ENCODE measurements at places on chromosomes 2 and 18.
A peak's percentile ranks its signal among the peaks of the same experiment; 100 is the strongest.

DNA sequence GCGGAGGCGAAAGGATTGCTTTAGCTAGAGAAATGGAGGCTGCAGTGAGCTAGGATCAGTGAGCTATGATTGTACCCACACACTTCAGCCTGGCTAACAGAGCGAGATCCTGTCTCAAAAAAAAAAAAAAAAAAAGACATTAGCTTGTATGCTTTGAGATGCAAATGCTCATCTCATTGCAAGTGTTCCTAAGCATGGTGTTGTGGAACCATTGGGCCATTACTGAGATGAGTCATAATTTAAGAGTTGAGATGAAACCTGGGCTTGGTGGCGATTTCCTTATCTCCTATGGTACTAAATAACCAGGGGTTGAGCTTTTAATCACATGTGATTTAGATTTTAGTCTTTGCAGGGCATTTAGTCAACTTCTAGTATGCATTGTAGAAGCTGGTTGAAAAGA lies 2.2 kb downstream of the PLEKHA3 start:
- no peak for DNase-seq

DNA sequence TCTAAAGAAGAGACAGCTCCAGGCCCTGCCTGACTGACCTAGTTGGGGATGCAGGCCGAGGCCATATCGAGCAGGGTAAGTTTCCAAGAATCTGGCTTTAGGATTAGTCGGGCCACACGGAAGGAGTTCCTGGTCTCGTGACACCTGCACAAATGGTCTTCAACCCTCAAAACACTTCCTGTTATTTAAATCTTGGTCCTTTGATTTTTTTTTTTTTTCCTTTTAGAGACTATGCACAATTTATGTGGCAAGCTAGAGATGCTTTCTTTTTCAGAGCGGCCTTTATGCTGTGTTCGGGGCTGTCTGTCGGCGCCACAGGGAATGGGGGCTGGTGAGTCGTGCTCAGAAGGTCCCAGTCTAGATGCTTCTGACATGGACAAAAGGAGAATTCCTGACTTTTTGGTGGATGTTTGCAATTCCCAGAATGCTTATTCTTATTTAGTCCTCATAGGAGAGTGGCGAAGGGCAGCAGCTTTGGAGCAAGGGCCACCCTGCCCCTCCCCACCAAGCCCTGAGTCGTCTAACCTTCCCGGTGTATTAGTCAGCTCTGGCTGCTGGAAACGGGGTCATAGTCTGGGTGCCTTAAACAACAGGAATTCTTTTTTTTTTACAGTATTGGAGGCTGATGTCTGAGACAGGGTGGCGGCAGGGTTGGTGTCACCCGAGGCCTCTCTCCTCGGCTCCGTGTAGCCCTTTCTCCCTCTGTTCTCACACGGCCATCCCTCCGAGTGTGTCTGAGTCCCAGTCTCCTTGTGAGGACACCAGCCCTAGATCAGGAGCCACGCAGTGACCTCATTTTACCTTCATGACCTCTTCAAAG lies 27.4 kb downstream of the HPCAL1 start:
- DNase-seq, result no peak

- DNase-seq, result no peak
Observed at GRCh38 chr2:6957910-6958615, 40.9 kb downstream of the RNF144A start.

- no peak for DNase-seq
Observed at GRCh38 chr2:1538663-1539062, 125.4 kb downstream of the TPO start.

- DNase-seq, result peak; percentile 94
Observed at GRCh38 chr2:27078267-27079194, at the start of gene EMILIN1. Gene EMILIN1, plus strand, starts transcription at chr2:27078615. Its CDS starts 451 bp downstream, at chr2:27079066.

DNA sequence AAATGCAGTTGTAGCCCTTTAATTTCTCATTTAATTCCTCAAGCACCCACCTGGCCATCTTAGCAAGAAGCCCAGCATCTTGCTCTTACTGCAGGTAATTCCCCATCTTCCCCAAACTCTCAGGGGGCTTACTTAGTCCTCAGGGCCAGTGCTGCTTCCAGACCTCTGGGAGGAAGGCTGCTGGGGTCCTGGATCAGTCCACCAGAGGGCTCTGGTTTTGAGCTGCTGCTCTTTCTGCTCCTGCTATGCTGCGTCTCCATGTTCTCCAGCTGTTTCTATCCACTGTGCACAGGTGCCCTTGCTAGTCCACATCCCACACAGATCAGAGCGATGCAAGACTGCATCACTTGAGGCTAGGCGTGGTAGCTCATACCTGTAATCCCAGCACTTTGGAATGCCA lies 34.5 kb upstream of the TMEM87B start:
- DNase-seq, result no peak

DNA sequence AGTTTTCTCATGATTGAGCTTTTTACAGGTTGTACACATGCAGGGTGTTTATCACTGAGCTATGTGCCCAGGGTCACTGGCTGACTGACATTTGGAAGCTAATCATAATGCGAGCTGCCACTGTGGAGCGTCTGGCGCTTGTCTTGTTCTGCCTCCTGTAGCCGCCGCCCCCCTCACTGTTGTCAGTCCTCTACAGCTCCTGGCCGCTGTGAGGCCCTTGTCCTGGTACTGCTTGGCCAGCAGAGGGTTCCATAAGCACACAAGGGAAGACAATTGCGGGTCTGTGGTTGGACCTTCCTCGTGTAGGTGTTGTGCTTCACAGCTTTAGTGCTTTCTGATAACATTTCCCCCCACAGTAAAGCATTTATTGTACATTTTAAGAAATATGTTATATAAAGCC lies 105.6 kb upstream of the LDLRAD4 start:
- DNase-seq, result peak; percentile 54
